ENCODE measurements at places on chromosomes 6 and 20. TPM values are rescaled to one million over a fixed set of nuclear protein-coding genes. Genes with fewer than 3 reads are reported as not detected.
A peak's percentile ranks its signal among the peaks of the same experiment; 100 is the strongest.

The TBXT gene
- not detected for total RNA-seq

The GNRH2 gene
- 1.4 TPM for total RNA-seq

The THBD gene
- 14.2 TPM for total RNA-seq

DNA sequence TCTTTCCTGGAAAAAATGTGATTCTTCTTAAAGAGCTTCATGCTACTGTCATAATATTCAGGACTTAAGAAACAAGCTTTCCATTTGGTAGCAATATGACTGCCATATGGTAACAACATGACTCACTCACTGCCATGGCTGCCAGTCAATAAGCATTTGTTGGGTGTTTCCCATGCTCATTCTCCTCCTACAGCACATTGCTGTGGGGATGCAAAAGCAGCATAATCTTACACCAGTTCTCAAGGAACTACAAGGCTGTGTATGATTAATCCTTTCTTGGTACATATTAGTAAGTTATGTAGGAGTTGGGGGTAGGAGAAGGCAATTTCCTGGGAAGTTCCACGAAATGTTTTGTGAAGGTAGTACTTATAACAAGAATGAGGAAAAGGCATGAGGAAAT lies 76.7 kb downstream of the CEP162 start:
- peak; percentile 71 for DNase-seq

DNA sequence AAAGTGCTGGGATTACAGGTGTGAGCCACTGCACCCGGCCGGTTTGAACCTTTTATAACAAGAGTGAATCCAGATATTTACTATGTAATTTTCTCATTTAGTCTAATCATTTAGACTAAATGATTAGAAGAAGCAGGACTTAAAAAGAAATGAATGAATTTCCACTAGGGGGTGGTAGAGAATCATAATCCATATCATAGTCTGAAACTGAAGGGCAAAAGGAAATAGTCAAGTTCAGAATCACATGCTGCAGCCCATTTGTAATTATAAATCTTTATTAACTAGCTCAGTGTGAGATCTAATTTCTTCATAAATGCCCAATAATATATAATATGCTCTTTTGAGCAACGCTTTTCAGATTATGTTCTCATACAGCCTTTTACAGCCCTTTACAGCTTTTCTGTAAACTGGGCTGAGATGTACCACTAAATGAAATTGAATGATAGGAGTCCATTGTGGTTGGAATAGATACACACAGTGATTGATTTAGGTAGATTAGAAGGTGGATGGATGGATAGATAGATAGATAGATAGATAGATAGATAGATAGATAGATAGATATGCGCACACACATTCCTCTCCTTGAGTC lies 31.8 kb downstream of the PSMB9 start:
- peak; percentile 49 for DNase-seq

DNA sequence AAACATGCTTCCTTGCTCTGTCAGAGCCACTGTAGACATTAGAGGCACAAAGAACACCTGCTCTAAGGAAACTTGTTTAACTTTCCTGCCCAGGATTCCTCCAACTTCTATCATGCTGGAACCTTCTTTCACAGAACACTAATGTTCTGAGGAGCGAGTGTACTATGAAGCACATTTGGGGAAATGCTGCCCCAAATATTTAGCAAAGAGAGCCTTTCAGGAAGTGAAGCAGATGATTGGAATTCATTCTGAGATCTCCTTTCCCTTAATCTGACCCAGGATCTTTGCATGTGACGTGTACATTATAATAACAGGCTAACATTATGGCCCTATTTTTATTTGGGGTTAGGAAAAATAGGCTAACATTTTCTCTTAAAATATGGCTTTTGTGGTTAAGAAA lies 21.0 kb upstream of the FYN start:
- DNase-seq = no peak

- DNase-seq = no peak
Measured at GRCh38 chr6:140002396-140003022, 628.1 kb upstream of the CITED2 start.

GRCh38 chr6:35717449-35718374 lies 19.1 kb upstream of the ARMC12 start:
- no peak for DNase-seq

- DNase-seq = peak; percentile 95
Measured at GRCh38 chr6:26224940-26225847, 138.0 kb downstream of the HFE start.

DNA sequence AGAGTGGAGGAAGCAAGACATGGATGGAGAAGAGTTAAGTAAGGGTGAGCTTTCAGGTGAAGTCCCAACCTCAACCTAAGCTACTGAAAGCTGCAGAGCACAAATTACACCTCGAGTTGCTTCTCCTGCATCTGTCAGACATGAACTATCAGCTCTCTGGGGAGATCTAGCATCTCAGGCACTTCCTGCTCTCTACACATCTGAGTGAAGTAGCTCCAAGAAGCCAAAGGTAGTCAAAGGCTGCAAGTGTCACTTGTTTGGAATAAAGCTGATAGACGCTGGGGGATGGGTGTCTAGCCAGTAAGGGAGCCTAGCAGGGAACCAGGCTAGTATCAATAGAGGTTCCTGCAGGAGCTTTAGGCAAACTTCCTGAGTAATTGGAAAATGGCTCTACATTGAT lies 228.0 kb downstream of the PLCB1 start:
- no peak for DNase-seq

DNA sequence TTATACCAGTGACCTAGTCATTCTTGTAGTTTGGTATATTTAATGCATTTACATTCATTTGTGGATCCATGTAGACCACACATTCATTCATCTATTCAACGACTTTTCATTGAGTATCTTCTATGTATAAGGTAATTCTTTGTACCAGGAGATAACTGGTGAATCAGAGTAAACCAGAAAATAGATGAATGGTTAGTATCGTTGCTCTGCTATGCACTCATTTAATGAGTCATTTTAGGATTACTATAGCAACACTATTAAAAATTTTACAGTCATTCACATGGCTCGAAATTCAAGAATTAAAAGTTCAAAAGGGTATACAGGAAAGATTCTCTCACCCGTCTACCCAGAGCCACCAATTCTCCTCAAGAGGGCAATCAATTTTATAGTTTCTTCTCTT lies 26.8 kb downstream of the DOK5 start:
- peak; percentile 45 for DNase-seq

DNA sequence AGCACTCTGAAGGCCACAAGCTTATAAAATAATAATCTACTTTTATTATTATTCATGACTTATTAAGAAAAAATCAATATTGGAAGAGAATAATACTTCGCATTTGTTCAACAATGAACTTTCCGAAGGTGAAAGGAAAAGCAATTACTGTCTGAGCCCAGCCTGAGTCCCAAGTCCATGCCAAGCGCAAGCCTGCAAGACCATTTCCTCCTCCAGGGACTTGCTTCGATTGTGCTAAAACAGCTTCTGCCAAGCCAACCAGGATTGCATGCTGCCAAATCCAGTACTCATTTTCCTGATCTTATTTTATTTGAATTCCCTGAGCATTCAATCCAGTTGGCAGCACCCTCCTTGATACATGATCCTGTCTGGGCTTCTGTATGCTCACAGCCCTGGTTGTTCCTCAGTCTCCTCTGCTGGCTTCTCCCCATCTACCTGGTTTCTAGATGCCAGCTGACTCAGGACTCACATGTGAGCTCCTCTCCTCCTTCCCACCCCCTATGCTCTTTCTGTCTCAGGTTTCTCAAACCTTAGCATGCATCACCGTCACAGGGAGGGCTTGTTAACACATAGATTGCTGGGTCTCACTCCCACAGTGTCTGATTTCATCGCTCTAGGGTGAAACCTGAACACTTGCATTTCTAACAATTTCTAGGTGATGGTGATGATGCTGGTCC lies 55.9 kb upstream of the PSMF1 start:
- DNase-seq = no peak

DNA sequence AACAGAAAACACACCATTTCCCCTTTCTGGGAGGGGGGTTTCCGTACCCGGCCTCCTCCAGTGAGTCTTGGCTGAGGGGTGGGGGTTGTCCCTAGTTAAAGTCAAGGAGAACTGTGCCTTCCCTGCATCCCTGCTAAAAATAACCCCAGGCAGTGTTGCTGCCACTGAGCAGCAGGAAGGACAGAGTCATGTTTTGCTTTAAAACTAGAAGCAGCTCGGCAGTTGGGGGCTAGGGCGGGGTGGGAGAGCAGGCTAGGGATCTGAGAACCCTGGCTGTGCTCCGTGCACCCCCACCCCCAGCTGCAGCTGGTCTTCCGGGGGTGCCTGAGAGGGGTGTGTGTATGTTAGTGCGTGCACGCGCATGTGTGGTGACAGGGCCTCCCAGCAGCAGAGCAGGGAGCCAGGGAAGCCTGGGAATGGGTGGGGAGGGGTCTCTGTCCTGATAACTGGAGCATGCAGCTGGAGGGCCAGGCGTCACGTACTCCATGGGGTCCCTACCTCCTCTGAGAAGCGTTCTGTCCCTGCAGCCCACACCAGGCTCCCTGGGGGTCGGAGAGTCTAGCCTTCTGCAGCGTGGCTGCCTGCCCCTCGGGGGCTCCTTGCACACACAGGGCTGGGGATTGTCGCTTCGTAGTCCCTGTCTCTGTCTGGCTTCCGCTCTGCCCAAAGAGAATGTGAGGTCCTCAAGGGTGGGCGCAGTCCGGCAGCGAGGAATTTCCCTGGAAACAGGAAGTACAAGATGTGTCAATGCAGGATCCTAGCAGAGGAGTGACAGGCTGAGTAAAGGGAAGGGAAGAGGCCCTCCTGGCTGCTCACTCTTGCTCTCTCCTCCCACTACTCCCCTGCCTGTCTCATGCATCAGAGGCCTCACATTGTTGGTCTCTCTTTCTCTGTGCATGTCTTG lies 16.8 kb upstream of the ARMC12 start:
- no peak for DNase-seq

DNA sequence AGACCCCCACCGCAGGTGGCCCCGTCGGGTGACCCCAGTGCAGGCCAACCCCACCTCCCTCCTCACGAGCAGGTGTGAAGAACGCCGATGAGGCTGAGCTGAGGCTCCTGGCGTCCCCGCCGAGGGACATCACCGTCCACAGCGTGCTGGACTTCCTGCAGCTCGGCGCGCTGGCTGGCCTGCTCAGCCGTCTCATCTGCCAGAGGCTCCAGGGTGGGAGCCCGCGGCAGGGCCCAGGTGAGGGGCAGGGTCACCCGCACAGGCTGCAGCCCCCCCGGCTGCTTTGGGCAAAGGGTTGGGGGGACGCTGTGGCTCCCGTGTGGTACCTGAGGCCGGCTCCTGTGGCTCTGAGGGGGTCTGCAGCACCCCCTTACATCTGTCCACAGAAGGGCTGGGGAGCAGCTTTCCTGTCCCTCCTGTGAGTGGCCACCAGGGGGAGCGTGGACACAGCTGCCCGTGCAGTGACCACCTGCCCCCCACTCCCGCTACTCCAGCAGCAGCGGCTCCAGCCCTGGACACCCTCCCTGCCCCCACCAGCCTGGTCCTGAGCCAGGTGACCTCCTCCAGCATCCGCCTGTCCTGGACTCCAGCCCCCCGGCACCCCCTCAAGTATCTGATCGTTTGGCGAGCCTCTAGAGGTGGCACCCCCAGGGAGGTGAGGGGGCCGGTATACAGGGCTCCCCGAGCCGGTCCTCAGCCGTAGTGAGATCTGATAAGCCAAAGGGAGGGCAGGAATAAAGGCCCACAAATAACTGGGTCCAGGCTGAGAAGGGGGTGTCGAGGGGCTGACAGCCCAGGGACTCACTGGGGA lies 16.5 kb downstream of the COL20A1 start:
- no peak for DNase-seq

DNA sequence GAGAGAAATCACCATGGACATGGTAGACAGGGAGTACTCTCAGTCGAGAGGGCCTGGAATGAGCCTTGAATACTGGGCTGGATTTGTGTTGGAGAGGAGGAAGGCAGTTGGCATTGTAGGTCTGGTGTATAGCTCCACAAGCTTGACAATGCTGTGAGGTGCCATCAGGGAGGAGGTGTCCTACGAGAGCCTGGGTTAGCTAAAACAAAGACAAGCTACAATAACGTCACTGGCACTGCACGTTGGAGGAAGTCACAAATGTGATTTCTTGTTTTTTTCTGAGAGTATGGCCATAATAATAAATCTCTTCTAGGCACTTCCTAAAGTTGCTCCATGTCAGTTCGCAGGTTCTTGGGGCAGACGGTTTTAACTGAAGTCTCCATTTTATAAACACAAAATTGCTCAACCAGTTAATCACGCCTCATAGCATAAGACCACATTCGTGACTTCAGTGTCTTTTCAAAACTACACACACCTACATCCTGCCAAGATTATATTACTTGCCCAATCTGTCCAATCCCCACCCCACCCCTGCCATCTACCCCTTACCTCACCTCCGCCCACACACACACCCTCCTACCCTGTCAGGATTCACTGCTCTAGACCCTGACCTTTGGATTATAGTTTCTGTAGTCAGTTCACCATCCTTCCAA lies 4.4 kb upstream of the HLA-DMB start:
- DNase-seq = peak; percentile 35

- DNase-seq = no peak
Measured at GRCh38 chr6:6539036-6539435, 49.5 kb upstream of the LY86 start.
